D721Med (cell line): ENCODE measurements at places on chromosomes 6 and 20.
A peak's percentile ranks its signal among the peaks of the same experiment; 100 is the strongest.

- peak; percentile 46 for DNase-seq
Observed at GRCh38 chr20:36754656-36755222, 8.8 kb upstream of the NDRG3 start.

- no peak for DNase-seq
Observed at GRCh38 chr6:148304976-148305375, 37.7 kb upstream of the SASH1 start.

DNA sequence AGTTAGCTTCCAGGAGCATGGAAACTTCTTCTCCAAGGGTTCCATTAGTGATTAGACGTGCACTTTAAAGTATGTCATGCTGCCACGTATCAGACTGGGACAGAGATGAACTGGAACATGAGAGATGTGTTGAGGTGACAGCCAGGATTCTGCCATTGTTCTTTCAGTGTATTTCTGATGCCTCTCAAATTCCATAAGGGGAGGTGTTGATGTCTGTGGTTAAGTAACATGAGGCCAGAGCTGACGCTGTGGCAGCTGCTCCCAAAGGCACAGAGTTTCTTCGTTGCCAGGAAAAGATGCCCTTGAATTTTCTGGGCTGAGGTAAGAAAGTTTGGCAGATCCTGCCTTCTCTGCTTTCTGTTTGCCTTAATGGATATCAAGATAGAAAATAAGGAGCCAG lies 63.5 kb downstream of the TRMT6 start:
- no peak for DNase-seq

DNA sequence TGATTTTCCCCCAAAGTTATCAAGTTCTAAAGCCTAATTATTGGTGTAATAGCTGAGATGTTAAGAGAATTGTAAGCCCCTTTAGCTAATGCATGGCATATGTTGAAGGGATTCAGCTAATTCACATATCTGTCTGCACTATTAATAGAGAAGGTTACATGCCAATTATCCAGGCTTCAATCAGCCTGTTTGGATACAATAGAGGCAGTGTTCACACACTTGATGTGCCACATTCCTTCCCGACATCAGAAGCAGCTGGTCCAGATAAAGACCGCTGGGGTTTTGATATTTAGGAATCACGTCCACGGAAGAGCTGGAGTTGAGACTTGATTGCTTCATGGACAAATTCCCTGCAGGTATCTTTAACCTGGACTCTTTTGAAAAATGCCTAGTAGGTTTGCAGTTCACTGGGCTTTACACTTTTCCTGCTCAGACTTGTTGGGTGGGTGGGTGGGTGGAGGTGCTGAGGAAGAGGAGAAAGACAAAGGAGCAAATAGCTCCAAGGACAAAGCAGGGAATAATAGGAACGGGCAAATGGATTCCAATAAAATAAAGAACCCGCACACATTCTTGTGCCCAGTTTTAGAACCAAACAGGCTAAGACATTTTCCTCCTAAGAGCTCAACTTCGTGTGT lies 142.6 kb upstream of the ZNF217 start:
- no peak for DNase-seq

GRCh38 chr20:4088766-4089165 lies 73.4 kb upstream of the RNF24 start:
- no peak for DNase-seq

GRCh38 chr6:100426744-100427338 lies 37.9 kb downstream of the SIM1 start:
- no peak for DNase-seq

DNA sequence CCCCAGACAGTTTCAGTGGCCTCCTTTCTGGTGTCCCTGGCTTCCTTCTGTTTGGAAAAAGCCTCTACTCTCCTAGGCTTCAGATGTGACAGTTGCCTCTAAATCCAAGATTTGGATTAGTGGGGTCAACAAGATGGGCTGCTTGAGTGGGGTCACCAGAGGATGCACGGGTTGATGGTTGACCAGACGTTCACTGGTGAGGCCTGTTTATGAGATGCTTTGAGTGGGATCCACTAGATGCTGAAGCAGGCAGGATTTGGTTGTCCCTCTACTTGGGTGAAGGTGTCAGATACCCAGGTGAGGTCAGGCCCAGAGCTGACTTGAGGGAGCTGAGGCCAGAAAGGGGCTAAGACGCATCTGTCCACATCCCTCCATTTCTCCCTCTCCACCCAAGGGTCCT lies 8.1 kb upstream of the DLGAP4 start:
- DNase-seq, result no peak

GRCh38 chr6:45933855-45934254 lies 81.8 kb downstream of the CLIC5 start:
- DNase-seq, result no peak

DNA sequence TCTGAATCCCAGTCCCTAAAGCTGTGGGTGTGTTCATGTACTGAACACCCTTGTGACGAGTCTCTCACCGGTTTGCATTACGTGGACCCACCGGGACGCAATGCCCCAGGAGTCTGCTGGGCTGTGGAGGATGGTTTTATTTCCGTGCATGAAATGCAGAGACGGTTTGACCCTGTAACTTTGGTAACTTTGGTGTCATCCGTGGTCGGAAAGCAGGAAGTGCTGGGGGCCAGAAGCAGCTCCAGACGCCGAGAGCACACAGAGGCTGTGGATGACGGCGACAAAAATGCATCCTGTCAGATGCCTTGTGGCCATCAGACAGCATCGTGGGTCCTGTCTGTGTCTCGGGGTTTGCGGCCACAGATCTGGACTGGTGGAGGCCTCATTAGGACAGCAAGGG lies 7.2 kb downstream of the BHLHE23 start:
- no peak for DNase-seq

DNA sequence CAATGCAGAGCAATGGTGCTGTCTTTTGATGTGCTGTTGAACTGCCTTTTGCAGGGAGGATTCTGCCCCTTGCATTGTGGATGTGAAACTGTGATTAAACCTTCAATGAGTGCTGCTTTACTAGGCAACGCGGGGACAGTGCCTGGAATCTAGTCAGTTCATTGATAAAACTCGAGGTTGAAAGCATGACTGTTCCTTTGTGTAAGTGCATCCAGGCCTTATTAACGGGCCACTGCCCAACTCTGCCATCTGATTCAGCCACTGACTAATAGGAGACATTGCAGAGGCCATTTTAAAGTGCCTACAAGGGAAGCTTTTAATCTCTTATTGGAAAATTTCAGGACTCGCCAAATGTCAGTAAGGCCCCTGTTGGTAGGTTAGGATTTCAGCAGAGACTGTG lies 49.3 kb downstream of the SLC35F1 start:
- no peak for DNase-seq

DNA sequence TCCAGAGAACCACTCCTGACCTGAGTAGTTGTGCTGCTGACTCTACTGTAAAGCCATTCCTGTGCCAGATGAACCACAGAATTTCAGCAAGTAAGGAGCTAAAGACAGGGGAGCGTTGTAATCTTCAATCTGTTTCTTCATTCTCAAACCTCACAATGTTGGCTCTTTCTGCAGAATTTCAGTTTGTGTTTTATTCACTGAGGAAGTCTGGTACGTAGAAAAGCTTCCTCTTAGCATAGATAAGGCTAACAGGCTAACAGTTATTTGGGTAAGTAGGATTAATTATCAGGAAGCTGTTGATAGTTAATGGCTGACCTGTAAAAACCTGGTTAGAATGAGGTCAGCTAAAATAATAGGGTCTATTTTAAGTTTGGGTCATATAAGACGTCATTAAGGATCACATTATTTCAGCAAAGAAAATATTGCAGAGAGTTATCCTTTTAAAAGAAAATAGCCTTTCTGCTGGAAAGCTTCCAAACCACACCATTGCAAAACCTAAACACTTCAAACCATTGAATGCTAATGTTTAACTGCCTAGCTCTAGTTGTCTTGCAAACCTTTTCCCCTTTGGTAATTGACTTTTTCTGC lies 14.1 kb upstream of the TENT5A start:
- DNase-seq, result no peak

DNA sequence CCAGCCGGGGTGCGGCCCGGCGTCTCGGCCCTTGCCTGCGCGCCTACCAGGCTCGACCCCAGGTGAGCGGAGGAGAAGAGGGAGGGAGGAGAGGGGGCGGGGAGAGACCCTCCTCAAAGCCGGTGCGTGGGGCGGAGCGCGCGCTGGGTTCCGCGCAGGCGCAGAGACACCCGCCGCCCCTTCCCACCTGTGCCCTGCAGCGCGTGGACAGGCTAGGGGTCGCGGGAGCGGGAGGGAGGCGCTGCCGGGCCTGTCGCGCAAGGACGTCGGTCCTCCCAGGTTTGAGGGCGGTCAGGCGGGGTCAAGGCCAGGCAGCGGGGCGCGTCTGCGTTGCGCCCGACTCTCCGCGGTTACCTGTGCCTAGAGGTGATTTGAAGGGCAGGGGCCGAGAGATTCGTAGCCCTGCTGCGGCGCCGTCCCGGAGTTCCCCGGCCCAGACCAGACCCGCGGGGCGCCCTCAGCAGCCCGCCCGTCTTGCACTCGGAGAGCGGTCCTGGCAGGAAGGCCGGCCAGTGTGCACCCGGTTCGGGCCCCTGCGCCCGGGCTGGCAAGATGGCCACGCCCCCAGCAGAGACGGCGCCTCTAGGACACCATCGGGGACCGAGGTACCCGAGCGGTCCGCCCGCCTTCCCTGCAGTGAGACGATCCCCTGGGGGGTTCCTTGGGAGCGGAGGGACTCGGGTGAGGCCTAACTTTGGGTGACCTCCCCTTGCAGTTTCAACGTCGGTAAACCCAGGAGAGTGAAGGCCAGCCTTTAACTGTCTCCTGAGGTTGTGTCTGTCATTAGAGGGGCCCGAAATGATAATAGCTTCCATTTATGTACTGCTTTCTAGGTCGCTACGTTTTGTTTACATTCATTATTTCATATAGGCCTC lies 546 bp downstream of the C6orf136 start:
- DNase-seq, result peak; percentile 81

DNA sequence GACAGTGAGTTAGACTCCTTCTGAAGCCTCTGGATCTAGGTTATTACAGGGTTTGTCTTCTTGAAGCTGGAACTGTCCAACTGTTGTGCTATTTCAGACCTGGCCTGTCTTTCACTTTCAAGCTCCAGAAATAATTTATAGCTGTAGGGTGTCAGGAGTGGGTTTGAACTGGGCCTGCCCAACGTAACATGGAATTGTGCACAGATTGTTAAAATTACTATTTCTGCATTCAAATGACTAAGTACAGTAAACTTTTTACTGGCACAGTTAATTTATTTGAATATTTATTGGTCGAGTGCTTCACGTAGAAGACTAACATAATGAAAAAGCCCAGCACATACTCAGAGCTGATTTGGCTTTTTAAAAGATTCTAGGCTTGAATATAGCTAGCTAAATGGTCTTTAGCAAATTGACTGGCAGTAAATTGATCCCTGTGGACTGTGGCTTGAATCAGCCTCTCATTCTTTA lies 74.3 kb downstream of the ARID1B start:
- no peak for DNase-seq

DNA sequence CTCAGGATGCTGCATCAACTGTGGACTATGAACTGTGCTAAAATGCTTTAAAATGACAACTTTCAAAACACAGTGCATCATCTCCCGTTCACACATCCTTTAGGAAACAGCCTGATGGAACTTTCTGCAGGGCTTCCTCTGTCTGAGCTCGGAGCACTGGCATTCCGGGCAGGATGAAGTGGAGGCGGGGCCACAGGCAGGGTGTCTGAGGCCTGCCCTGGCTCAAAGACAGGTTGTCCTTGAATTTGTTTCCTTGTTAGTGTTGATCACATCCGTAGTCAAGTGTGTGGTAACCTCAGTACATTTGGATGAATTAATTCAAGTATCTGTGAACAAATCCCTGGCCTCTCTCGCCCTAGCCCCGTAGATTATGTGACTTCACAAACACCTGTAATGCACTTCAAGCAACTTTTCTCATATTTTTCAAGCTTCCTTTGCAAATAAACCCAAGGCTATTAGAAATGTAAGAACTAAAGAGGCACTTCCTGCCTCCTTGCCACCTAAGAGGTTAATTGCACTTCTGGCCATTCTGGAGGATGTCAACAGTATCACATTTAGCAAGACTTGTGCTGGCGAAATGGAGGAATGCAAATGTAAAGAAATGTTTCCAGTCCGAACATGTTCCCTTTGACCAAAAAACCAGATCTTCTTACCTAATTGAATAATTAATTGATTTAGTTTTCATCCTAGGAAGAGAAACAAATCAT lies 3.1 kb downstream of the CD93 start:
- DNase-seq, result no peak

- DNase-seq, result no peak
Observed at GRCh38 chr6:113539623-113540022, 317.5 kb upstream of the MARCKS start.

- DNase-seq, result no peak
Observed at GRCh38 chr6:100001915-100002388, 7.9 kb upstream of the MCHR2 start.

DNA sequence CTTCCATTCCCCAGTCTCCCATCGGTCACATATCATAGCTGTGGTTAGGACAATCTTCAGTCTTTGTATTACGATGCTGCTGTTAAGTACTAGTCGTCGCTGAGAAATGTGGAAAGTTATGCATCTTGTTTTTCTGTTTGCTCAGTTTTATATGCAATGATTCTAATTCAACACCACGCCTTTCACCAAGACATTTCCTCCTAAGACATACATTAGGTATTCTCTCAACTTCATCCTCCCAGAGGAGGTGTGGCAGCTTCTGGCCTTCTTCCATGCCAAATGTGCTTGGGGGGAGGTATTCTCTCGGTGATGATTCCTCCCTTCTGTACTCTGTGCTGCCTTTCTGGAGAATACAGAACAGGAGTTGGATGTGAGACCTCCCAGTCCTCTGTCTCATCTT lies 66.1 kb downstream of the B4GALT5 start:
- no peak for DNase-seq

- DNase-seq, result peak; percentile 94
Observed at GRCh38 chr20:63501818-63502670, 3.2 kb upstream of the EEF1A2 start.

DNA sequence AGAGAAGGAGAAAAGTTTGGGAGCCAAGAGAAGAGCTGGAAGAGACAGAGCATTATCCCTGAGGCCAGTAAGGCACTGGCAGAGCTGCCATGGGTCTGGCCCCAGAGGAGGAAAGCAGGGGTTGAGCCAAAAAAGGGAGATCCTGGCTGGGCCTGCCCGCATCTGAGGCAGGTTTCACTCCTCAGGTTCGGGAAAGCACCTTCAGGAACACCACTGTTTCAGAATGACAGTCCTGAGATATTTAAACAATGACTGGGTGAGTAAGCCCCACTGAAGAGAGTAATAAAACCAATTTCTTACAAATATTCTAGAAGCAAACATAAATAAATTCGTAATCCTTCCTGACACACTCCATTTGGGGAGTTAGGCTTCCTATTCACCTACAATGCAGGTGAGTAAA lies 152.2 kb downstream of the BACH2 start:
- no peak for DNase-seq

GRCh38 chr6:30743099-30744053 lies 889 bp upstream of the FLOT1 start:
- no peak for DNase-seq

DNA sequence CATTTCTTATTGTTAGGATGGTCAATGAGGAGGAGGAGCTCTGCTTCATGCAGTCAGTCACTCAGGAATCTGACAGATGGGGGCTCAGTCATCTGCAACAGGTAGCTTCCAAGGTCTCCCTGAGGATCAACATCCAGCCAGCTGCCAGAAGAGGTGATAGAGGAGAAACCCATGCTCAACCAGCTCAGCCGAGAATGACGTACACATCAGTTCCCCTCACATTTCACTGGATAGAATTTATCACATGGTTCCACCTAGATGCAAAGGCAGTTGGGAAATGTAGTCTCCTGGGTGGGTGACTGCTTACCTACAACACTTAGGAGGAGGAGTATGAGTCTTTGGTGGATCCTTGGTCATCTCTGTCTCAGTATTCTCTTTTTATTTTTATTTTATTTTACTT lies 144.5 kb downstream of the CEBPB start:
- peak; percentile 32 for DNase-seq
